ENCODE measurements at places on chromosomes 5 and 9.

DNA sequence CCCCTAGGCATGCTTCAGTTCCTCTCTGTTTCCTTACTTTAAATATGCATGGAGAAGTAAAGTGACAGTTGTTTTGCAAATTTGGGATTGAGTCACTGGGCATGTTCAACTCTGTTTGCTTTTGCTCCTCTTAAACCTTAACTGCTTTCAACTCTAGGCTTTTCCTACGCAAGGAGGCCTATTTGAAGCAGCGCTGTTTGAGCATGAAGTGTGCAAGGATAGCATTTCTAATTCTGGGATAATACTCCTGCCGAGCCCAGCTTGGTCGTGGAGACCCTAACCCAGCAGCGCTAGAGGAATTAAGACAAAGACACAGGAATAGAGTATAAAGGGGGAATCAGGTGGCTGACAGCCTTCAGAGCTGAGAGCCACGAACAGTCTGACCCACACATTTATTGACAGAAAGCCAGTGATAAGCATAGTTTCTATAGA, 803.4 kb upstream of the CDH10 start:
- DNase-seq: no peak

GRCh38 chr9:2285416-2286332, 270.5 kb downstream of the SMARCA2 start:
- DNase-seq: no peak

- DNase-seq: no peak
Measured at GRCh38 chr5:111950660-111951059, 193.7 kb upstream of the NREP start.

DNA sequence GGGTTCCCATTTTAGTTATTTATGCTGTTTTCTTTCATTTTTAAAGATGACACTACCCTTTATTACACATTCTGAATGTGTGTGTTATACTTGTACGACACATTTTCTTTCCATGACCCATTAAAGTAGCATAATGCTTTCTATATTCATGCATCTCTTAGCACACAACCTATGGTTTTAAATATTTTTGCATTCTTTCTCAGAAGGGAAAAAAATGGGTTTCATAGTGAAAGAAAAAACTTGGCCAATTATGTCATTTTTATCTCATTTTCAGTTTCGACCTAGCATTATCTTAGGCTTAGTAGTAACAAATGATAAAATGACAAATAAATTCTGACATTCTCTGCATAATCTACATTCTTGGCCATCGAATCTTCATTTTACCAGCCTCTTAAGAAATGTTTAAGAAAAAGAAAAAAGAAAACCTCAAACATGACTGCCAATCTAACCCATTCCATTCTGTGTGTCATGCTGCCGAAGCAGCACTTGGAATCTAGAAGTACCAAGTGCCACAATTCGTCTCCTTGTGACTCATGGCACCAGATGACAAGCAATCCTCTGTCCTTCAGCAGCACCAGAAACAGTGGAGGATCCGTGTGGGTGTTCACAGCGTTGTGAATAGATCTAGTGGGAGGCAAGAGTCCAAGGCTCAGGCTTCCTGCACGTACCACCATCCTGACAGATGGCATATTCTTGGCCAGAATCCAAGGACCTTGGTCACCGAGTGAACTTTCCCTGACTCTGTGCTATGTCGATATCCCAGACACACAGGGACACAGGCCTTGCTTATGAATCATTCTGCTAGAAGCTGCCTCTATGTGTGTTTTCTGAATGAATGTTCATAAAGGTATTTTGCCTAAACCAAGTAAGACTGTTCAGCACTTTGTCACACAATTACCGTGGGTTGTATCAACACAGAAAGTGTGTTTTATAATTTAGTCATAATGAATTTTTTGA, 502.7 kb downstream of the NR2F1-AS1 start:
- DNase-seq: peak; percentile 77

DNA sequence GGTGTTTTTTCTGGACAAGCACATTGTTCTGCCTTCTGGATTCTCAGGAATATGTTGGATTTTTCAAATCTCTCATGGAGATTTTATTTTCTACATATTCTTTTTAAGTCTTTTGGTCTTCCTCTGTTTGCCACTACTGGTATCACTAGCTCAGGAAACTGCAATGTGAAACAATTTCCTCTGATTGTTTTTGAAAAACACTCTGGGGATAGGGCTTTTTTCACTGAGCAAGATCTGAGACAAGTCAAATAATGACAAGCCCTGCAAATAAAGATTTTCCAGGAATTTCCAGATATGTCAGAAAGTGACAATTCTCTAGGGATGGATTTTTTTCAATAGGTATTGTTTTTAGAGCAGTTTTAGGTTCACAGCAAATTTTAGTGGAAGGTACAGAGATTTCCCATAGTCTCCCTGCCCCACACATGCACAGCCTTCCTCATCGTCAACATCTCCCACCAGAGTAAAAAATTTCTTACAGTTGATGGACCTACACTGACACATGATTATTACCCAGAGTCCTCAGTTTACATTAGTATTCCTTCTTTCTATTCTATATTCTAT, 86.9 kb upstream of the TMEM161B start:
- DNase-seq: no peak

DNA sequence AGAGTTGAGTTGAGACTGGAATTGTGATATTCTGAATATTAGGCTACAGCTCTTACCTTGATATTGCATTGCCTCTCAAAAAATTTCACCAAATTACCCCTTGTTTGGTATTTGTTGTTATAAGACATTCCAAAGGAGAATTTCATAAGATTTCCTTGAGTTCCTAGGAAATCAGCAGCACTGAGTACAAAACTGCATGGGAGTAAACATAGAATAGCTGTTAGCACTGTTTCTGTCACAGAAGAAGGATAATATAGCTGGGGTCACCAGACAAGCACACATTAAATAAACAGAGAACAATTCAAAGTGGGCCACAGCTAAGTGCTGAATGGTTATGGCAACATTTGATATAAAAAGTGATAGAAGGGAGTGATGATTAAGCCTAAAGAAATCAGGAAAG, 724.3 kb downstream of the PRELID2 start:
- no peak for DNase-seq
